NCI-H82 (cell line): ENCODE measurements at places on chromosomes 11 and 22.

DNA sequence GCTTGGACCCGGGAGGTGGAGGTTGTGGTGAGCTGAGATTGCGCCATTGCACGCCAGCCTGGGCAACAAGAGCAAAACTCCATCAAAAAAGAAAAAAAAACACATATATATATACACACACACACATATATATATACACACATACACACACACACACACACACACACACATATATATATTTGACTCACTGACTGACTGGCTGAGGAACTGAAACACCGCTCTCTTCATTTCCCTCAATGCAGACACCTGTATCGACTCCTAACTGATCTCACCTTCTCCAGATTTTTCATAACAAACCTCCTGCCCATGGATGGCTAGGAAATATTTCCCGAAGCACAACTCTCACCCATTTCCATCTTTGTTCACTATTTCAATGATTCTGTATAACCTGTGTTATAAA lies 140.7 kb upstream of the ANO3 start:
- no peak for DNase-seq

- DNase-seq: no peak
Observed at GRCh38 chr22:32897400-32897799, 95.9 kb downstream of the TIMP3 start.

DNA sequence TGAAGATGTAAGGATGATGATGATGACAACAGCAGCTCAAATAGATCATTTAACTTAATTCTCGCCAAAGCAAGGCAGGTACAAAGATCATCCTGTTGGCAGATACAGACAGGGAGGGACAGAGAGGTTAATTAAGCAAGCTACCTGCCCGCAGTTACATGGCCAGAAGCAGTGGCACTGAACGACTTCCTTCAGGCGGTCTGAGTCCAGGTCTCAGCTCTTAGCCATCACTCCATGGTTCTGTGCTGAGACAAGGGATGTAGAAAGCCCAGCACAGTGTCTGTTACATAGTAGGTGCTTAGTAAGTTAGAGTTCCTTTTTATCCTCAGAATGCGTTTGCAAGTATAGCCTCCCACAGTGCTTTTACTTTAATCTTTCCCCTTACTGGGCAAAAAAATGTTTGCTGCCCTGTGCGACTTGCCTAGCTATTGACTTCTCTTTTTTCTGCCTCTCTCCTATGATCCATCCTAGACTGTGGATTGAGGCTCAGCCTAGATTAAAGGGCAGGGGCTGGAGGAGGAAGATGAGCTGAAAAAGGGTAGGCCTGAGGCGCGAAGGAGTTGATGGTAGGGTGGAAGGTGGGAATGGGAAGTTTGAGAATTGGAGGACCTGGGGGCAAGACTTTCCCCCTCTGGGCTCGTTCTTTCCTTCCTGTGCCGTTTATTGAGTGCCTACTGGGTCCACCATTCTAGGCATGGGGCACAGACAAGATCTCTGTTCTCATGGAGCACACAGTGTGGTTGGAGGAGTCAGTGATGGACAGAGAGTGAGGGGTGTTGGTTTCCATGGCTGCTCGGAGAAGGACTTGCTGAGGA lies 108.2 kb upstream of the OR4B1 start:
- DNase-seq: no peak

GRCh38 chr11:64790205-64791095 lies 12.1 kb upstream of the SF1 start:
- DNase-seq: no peak

GRCh38 chr22:47307326-47307725 lies 544.9 kb downstream of the TBC1D22A start:
- DNase-seq: no peak

DNA sequence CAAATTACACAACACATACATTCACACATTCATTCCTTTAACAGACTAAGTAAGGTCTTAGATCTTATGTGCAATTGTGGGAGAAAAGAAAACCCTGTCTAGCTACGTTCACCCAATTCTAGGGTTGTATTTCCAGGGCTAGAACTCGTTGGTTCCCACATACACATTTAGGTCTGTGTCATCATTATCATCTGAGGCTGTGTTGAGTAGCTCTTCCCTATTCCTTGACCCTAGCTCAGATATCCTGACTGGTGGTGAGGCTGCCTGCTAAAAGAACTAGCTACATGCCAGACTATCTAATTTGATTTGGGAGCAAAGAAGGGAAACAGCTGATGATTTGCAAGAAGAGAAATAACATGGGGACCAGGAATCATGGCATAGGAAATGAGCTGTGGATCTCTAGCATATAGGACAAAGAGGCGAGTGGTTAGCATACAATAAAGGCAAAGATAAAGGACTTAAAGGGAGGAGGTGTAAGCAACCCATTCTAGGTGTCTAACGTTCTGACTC lies 27.5 kb upstream of the OR10G7 start:
- no peak for DNase-seq

GRCh38 chr22:39234867-39235687 lies 9.7 kb downstream of the PDGFB start:
- DNase-seq: no peak

GRCh38 chr11:68014157-68014946 lies 4.2 kb downstream of the ALDH3B1 start:
- DNase-seq: no peak

- no peak for DNase-seq
Observed at GRCh38 chr11:110049501-110050200, 43.5 kb upstream of the ZC3H12C start.

GRCh38 chr22:49519117-49519737 lies 308.4 kb downstream of the BRD1 start:
- no peak for DNase-seq

- no peak for DNase-seq
Observed at GRCh38 chr11:88051396-88051795, 123.8 kb downstream of the RAB38 start.

GRCh38 chr22:46598737-46599424 lies 21.3 kb upstream of the GRAMD4 start:
- DNase-seq: no peak

DNA sequence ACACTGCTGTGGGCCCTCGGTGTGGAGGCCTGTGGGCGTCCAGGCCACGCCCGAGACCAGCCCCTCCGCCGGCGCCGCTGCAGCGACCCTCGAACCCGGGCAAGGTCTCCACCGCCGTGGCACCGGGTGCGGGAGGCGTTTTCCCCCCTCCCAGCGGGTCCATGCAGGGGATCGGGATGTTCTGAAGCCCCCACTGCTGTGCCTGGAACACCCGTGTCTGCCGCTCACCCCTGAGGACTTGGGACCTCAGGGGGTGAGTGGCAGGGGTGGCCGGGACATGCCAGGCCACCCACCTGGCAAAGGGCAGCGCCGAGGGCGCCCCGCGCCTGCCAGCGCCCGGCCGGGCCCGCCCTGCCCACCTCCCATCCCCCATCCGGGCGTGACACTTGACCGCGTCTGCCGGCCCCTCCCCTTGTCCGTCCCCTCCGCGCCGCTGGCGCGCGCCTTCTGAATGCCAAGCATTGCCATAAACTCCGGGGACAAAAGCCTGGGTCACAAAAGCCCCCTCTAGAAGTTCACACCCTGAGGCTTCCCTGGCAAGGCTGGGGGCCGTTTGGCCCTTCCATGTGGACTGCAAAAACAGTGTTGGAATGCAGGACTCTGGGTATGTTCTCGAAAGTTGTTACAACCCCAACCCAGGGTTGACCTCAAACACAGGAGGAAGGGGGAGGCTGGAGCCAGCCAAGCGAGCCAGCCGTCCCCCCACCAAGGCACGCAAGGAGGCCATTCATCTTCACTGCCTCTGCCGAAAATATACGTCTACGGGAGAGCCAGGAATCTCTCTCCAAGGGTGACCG lies 819 bp upstream of the KCNQ1OT1 start:
- peak; percentile 36 for DNase-seq

DNA sequence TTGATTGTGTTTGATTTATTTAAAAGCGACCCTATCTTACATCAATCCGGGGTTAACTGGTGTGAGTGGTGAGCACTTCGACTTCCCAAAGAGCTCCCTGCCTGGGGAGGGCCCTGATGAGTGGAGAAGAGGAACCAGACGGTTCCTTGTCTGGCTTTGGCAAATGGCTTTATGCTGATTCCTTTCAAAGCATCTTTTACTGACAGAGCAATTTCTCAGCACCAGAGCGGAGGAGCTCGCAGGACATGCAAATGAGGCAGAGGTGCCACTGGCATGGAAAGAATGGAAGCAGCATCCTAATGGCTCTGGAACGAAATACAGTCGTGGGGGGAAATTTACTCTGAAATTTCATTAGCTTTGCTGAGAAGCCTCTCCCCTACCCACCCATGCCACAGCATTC lies 410.9 kb upstream of the B3GAT1 start:
- no peak for DNase-seq

GRCh38 chr11:134144744-134145143 lies 75.9 kb downstream of the JAM3 start:
- DNase-seq: no peak

DNA sequence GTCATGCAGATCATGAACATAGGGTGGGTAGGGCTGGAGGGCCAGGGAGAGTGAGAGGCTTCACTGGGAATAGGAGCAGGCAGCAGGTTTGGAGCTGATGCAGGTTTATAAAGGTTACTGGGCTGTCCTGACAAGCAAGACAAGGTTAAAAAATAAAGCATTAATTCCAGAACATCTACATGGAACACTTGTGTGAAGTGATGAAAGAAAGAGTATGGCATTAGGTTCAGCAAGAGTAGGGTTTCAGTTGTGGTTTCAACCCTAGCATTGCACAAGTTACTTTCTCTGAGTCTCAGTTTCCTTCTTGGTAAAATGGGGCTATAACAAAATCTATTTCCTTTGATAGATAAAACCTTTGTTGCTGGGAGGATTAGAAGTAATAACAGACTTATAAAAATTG lies 114.6 kb upstream of the SESN3 start:
- no peak for DNase-seq

DNA sequence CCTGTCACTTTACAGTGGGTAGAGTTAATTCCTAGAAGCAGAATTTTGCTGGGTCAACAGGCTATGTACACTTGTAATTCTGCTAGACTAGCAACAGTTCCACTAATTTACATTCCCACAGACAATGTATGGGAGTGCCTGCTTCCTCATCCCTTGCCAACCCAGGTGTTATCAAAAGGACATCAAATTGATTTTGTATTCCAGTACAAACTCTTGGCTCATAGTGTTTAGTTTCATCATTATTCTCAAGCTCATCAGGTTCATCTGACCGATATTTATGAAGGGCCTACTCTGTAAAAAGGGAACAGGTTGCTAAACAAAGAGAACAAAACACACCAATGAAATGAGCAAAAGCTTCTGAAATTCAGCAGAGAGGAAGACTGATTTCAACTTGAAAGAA lies 30.7 kb downstream of the PITPNB start:
- DNase-seq: no peak

DNA sequence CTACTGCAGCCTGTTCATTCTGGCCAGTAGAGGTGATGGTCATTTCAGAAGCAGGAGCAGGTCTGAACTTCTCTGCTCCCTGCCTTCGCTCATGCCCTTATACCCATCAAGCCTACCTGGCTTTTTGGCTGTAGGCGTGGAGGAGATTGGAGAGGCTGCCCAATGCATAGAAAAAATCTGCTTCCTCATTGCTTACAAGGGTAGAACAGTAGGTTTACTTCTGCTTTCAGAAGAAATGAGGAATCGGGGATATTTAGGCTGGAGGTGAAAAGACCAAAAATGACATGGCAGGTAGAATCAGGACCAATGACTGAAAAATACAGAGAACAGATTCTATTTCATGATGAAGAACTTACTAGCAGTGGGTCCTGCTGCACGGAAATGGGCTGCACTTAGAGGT lies 72.9 kb upstream of the YWHAH start:
- no peak for DNase-seq

DNA sequence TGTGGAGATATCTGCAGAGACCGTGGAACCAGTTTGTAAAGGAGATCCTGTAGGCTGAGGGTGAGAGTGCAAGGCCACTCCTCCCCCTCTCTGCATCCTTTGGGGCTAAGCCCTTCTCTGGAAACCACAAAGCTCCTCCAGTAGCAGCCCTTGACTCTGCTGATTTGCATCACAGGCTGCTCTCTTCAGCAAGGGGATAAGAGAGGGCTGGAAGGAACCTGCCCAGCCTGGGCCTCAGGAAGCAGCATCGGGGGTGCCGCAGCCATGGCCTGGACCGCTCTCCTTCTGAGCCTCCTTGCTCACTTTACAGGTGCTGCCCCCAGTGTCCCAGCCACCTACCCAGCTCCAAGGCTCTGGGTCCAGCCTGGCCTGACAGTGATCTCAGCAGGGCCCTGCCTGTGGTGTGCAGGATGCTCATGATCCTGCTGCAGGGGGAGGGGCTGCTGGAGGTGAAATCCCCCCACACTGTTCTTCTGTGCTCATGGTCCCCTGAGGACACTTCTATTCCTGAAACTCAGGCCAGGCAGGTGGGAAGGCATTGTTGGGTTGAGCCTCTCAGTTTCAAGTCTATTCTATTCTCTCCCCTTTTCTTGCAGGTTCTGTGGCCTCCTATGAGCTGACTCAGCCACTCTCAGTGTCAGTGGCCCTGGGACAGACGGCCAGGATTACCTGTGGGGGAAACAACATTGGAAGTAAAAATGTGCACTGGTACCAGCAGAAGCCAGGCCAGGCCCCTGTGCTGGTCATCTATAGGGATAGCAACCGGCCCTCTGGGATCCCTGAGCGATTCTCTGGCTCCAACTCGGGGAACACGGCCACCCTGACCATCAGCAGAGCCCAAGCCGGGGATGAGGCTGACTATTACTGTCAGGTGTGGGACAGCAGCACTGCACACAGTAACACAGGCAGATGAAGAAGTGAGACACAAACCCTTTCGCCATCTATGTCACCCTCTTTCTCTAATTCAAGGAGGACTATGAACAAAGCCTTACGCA lies 68.5 kb upstream of the IGLL5 start:
- no peak for DNase-seq

GRCh38 chr11:63508009-63508408 lies 2.1 kb downstream of the LGALS12 start:
- DNase-seq: peak; percentile 32

DNA sequence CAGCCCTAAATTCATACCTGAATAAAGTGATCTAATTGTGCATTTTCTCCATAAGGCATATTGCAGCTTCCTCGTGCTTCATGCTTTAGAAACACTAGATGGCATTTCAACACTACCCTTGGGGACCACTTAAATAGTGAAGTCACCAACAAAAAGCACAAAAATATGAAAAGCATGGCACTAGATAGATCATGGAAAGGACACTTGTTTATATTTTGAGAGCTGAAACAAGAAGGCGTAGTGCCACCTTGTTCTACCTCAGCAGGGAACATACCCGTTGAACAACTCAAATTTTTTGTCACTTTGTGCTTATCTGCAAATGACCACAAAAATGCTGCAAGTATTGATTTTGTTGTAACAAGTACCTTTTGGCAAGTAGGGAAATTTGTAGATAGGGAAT lies 8.6 kb downstream of the TBCEL start:
- no peak for DNase-seq

GRCh38 chr22:45096256-45096907 lies 67.3 kb upstream of the NUP50 start:
- DNase-seq: peak; percentile 71

GRCh38 chr22:30208631-30209603 lies 37.6 kb downstream of the LIF start:
- DNase-seq: peak; percentile 43

- peak; percentile 73 for DNase-seq
Observed at GRCh38 chr22:41532908-41533825, 11.1 kb downstream of the POLR3H start.

- no peak for DNase-seq
Observed at GRCh38 chr11:2540223-2540991, 95.6 kb downstream of the KCNQ1 start.
